ENCODE measurements at places on chromosomes 7 and 10.

GRCh38 chr10:76628801-76629200 is 1008.8 kb downstream of the KCNMA1 start:
- DNase-seq: no peak

DNA sequence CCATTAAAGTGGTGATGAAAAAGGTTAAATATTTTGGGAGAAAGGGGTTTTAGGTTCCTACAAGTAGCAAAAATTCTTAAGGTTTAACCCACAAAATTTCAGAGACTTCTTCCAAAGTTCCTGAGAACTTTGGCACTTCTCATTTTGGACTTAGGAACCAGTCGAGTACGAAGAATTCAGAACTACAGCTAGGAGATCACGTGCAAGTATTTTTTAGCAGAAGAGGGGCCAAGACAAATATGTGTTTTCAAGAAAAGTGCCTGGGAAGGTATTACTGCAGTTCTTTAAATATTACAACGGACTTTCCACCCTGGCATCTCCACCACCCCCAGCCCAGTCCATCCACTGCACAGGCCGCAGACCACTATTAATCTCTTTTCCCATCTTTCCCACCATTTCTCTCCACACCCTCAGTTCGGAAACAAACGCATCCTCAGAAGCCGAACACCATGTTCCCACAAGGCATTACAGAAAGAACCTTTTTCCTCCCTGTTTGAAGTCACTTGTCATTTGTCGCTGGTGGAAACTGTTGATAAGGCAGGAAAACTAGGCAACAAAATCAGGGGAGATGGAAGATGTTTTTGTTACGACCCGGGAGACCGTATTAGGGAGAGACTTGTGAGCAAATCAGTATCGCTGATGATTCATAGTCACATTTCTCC is 7.1 kb downstream of the INHBA start:
- no peak for DNase-seq

- peak; percentile 38 for DNase-seq
Observed at GRCh38 chr10:59991661-59992060, 85.3 kb upstream of the CCDC6 start.

DNA sequence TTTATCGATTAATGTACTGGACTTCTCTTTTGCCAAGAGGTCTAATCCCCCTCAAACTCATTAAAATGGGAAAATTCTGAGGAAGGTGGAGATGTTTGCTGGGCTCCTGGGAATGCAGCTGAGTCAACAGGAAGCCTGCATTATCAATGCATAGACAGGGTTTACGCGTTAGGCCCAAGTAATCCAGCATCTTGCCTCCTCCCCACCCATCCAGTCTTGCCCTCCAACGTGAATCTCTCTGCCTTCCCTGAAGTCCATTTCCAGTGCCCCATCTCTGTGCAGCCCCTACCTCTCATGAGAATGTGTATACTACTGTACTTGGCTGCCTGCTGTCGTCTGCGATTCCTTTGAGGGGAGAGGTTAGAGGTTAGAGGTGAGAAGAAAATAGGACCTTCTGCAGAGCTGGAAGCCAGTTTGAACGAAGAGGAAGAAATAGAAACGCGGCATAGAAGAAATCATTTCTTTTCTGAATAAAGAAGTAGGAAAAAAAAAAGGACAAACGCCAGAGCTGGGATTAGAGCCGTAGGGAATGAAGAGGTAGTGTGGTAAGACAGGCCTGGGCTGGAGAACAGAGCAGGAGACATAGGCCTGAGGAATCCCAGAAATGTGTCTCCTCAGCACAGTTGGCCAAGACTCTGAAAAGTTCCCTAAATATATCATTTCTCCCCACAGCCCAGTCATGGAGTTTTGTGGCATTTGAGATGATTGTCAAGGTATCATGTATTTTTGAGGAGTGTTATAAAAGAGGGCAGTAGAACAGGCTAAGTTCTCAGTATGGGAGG is 75.6 kb downstream of the MYOF start:
- no peak for DNase-seq

DNA sequence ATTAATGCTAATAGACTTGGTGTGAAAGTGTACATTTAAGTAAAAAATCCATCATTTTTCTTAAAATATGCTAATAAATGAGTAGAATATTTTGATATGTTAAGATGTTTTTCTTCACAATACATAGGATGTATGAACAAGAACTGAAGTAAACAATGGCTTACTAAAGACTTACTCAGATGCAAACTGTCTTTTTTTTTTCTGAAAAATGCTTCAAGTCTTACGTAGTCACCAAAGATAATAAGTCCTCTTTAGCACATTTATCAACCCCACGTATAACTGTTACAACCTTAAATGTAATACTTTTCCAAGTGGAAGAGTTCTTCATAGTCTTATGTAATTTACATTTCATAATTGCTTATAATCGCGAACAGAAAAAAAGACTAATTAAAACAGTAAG is 54.8 kb downstream of the MDFIC start:
- DNase-seq: no peak

- no peak for DNase-seq
Observed at GRCh38 chr7:1968397-1969111, 264.2 kb downstream of the MAD1L1 start.

GRCh38 chr10:70359017-70359550 is 23.3 kb downstream of the LRRC20 start:
- no peak for DNase-seq

DNA sequence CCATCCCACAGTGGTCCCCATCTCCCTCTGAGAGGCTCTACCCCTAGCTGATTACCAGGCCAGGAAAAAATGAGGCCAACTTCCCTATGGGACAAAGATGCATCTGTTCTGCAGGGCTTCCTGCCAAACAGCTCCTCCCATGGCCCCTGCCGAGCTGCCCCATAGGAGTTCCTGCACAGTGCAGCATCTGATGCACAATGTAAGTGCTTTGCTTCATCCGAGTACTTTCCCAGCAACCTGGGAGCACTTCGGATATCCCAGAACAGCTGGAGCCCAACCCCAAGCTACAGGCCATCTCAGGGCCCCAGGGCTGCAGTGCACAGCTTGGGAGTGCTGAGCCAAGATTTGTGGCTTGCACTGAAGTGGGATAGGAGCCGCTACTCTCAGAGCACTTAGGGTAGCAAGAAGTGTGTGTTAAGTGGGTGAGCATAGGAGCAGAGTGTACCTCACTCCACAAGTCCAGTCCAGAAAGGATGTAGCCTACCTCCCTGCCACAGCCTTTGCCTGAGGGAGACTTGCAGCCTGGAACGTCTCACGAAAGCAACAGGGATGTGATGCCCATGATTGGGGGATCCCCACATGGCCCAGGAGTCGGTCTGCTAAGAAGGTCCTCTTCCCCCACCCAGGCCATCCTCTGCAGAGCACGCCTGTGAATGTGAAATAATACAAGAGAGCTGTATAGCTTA is 209.6 kb upstream of the VWC2 start:
- DNase-seq: peak; percentile 18

- no peak for DNase-seq
Observed at GRCh38 chr10:6507311-6507710, 72.8 kb downstream of the PRKCQ start.

GRCh38 chr10:100623521-100624230 is 87.9 kb downstream of the HIF1AN start:
- DNase-seq: no peak

DNA sequence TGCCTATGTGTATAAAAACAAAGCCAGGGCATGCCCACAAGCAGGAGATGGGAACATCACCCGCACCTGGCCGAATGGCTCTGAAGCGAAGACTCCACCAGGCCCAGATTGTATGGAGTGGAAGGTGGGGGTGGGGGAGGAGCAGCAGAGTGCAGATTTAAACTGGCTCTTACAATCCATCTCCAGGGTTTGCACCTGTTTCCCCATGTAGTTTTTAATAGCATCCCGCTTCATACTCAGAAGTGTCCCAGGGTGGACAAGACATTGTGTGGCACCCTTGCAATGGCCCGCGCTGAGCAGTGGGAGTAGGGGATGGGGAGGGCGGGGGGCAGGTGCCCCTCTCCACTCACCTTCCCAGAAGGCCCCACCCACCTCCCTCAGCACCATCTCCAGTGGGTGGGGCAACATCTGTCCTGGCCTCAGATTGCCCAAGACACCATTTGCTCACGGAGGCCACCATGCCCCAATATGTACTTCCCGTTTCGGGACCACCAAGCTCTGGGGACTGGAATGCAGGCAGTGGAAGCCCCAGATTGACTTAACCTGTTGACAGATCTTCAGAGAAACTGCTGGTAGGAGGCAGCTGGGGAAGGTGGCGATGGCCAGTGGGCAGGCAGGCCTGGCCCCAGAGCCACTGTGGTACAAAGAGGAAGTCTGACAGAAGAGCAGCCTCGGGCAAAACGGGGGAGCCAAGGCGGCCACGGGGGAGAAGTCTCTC is 23.0 kb downstream of the VSIR start:
- DNase-seq: no peak

GRCh38 chr10:63446716-63447440 is 18.9 kb downstream of the JMJD1C start:
- no peak for DNase-seq

DNA sequence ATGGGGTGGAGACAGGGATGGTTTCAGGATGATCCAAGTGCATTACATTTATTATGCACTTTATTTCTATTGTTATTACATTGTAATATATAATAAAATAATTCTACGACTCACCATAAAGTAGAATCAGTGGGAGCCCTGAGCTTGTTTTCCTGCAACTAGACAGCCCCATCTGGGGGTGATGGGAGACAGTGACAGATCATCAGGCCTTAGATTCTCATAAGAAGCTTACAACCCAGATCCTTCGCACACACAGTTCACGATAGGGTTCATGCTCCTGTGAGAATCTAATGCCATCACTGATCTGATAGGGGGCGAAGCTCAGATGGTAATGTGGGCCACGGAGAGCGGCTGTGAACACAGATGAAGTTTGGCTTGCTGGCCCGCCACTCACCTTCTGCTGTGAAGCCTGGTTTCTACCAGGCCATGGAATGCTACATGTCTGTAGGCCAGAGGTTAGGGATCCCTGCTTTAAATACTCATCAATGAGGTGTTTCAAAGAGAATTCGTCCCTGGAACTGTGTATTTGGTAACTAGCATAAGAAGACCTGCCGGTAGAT is 21.2 kb upstream of the PRKCQ start:
- no peak for DNase-seq

DNA sequence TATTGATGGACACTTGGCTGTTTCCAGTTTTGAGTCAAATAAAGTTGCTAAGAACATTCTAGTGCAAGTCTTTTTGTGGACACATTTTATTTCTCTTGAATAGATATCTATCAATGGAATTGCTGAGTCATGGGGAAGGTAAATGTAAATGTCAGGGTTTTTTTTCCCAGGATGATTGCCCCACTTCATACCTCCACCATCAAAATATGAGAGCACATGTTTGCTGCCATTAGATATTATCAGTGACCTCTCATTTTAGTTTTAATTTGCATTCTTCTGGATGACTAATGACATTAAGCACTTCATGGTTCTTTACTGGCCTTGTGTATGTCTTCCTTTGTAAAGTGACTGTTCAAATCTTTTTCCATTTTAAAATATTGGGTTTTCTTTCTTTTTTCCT is 45.7 kb downstream of the PAPSS2 start:
- DNase-seq: no peak

DNA sequence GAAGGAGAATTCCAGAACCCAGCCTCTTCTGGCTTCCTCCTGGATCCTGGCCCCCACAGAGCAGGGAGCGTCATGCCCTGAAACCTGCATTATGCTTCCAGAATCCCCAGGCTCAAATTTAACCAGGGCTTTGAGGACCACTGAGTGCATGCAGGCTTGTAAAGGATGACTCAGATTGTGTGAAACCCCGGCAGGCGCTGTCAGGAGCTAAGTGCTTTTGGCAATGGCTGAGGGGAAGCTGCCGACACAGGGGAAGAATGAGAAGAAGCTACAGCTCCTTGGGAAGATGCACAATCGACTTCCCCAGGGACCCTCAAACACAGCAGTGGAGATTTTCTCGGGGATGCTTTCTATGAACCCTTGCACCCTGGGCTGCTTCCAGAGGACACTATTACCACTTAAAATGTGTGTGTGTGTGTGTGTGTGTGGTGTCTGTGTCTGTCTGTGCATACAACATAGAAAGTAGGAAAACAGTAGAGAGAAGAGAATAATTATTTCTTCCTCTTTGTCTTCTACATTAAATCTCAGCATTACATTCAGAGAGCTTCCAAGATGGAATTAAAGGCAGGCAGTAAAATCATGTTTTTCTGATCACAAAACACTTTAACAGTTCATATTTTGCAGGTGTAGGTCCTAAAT is 183.5 kb upstream of the INHBA start:
- DNase-seq: no peak

- no peak for DNase-seq
Observed at GRCh38 chr7:133883591-133883990, 243.5 kb upstream of the LRGUK start.

- no peak for DNase-seq
Observed at GRCh38 chr10:26799342-26799741, 61.4 kb downstream of the ABI1 start.

Measured in NCI-H446 (cell line).